ENCODE measurements at places on chromosomes 5 and 9. TPM values are rescaled to one million over a fixed set of nuclear protein-coding genes. Genes with fewer than 3 reads are reported as not detected.

DNA sequence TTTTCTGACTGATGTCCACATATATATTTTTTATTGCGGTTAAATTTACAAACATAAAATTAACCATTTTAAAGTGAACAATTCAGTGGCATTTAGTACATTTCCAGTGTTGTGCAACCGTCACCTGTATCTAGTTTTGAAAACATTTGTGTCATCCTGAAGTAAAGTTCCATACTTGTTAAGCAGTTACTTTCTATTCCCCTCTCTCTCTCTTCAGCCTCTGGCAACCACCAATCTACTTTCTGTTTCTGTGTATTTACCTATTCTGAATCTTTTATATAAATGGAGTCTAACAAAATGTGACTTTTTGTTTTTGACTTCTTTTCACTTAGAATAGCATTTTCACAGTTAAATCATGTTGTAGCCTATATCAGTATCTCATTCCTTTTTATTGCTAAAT is 480.1 kb upstream of the SMARCA2 start:
- no peak for DNase-seq

- no peak for DNase-seq
Observed at GRCh38 chr5:17302604-17303003, 85.2 kb downstream of the BASP1 start.

Gene SV2C
- 0.18 TPM for total RNA-seq

- DNase-seq, result peak; percentile 7
Observed at GRCh38 chr5:163504079-163504931, 1.1 kb upstream of the MAT2B start.
